ENCODE measurements at places on chromosomes 11 and 22.

DNA sequence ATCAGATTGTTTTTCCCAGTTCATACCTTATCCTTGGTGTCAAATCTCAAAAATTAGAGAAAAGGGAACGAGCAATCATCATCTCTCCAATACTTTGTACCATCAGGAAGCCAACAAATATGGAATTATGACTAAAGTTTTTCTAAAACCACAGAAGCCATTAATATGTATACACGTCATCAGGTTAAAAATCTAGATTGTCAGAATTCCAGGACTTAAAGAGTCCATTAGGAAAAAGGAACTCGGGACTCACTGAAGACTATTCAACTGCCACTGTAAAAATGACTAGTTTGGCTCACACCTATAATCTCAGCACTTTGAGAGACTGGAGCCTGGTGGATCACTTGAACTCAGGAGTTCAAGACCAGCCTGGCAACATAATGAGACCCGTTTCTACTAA, 344.4 kb upstream of the LRRC4C start:
- no peak for DNase-seq

- DNase-seq: peak; percentile 72
Observed at GRCh38 chr11:61828629-61829407, 718 bp downstream of the FADS2 start.

GRCh38 chr11:64340671-64341335, 799 bp downstream of the CCDC88B start:
- DNase-seq: peak; percentile 90

- no peak for DNase-seq
Observed at GRCh38 chr11:134542401-134543165, 130.5 kb upstream of the B3GAT1 start.

DNA sequence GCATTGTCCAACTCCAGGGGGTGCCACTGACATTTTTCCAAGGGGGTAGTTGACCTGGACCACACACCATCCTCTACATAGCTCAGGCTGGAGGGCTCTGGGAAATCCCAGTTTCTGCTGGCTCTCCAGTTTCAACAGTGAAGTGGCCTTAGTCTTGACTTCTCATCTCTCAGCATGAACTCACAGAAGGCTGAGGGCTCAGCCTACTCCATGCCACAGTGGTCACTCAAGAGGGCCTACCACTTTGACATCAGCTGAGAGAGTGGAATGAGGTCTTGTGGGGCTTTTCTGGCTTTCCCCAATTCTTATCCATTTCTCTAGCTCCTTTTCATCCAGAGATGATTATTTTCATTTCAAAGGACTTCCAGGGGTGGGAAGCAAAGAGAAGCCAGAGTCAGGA, 7.4 kb downstream of the HTR3A start:
- no peak for DNase-seq

DNA sequence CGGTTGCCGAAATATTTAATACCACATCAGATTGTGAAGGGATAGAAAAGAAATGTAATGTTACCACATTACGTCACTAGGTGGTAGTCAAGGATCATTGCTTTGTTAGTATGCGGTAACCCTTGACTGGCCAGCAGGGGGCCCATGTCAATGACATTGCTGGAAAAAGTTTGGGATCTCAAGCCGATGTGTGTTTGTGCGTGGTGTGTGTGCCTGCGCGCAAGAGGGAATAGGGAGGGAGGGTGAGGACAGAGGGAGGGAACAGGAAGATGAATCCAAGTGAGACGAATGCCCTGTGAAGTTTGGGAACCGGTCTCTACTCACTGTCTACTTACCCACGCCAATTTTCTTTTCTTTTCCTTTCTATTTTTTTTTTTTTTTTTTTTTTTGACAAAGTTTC, 10.7 kb upstream of the MRGPRX2 start:
- peak; percentile 95 for DNase-seq

DNA sequence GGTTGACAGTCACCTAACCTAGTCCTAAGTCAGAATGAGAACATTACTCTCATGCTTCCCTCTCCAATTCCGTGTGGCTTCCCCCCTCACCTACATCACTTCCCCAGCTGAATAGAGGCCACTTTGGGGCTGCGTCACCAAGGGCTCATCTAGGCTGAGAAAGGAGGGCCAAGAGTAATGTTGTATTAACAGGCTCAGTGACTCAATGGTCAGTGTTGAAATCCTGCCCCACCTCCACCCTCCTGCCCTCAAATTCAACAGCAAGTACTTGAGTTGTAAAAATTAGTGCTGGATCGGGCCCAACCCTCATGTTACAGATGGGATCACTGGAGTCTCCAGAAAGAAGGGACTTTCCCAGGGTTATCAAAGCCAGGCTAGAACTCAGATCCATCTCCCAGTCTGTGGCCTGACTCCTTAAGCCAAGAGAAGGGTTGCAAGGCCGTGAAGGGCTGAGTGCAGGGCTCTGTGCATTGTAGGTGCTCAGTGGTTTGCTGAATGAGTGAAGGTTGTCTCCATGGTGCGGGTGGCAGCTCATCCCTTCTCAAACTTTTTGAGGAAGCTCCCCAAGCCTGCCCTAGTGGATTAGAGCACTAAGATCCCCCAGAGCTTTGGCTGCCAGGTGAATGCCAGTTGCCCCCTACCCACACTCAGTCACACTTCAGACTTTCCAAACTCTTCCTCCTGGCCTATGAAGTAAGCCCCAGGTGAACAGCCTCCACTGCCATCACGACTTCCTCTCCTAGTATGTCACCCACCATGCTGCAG, 3.2 kb downstream of the DGAT2 start:
- DNase-seq: no peak

GRCh38 chr11:64438986-64439771, 80.2 kb downstream of the RPS6KA4 start:
- DNase-seq: peak; percentile 33

DNA sequence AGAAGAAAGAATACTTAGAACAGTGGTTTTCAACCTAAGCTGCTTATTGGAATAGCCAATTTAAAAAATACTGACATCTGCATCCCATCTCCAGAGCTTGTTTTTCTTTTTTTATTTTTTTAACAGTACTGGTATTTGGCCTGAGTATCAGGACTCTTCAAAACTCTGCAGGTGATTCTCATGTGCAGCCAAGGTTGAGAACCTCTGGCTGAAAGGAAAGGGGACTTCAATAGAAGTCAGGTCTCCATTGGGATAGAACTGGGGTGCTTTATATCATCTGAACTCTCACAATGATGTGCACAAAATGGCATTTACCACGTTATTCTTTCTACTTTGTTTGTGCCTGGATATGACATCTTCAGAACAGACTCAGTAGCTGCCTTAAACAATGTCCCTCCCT, 55.3 kb downstream of the BBOX1 start:
- DNase-seq: no peak

- peak; percentile 82 for DNase-seq
Observed at GRCh38 chr22:28594797-28595462, 84.7 kb downstream of the TTC28 start.

GRCh38 chr11:61539006-61539405, 30.5 kb downstream of the LRRC10B start:
- no peak for DNase-seq

DNA sequence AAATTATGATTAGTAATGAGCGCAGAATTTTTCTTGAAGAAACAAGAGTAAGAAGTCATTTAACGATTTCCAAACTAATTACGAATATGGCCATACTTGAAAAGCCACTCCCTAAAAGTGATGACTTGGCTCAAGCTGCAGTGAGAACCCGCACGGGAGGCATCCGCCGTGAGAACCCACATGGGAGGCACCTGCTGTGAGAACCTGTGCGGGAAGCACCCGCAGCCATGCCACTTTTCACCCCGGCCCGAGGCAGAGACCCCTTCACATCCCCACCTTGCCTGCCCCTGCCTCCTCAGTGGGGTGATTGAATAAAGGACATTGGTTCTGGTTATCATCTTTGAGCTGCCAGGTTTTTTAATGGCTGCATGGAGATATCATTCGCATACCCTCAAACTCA, 89.7 kb downstream of the BRD1 start:
- no peak for DNase-seq

DNA sequence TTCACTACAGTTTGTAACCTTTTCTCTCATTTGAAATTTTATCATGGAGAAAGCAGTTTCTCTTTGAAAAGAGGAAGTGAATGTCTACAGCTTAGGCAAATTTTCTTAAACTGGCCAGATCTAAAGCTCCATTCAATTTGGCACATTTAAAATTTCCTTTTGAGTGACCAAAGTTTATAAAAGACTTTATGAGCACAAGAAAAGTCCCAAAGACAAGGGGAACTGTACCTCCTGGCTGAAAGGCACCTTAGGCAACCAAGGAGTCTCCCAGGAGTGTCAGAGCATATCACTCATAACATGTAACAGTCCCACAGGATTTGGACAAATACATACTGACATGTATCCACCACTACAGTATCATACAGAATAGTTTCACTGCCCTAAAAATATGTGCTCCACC, 41.3 kb downstream of the NARS2 start:
- no peak for DNase-seq

GRCh38 chr22:39269095-39269790, 24.5 kb upstream of the PDGFB start:
- DNase-seq: no peak

Data from GM23338 (cell line).